ENCODE measurements at places on chromosomes 2 and 18.
A peak's percentile ranks its signal among the peaks of the same experiment; 100 is the strongest.

- no peak for DNase-seq
Observed at GRCh38 chr2:14690926-14691325, 58.4 kb downstream of the LRATD1 start.

GRCh38 chr2:158407031-158407430 is 49.5 kb downstream of the CCDC148 start:
- DNase-seq: no peak

DNA sequence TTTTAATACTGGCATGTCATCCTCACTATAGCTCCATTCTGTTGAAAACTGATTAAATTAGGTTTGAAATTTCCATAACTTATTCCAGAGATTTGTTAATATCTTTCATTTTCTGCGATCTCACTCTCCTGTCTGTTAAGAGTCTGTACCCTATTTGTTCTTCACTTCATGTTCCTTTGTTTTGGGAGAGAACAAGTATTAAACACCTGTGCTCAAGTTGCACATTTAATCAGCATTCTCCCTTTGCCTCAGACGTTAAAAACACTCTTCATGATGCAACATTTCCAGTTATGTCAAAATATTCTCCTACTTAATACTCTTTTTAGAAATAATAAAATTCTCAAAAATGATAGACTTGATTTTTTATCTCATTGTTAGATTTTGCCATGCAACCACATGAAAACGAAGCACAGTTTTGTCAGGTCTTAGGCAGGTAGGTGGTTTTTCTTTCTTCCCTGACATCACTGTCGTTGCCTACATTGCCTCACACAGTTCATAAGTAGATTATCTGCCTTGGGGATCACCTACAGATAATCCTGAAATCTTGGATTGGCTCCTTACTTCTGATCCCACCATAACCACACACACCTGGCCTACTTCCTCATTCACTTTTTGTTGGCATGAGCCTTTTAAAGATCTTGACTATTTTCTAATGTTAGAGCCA is 109.9 kb downstream of the GAREM1 start:
- no peak for DNase-seq

- no peak for DNase-seq
Observed at GRCh38 chr18:44682201-44682870, 1.6 kb downstream of the SETBP1 start.

GRCh38 chr2:122516775-122517174 is 761.3 kb downstream of the TSN start:
- DNase-seq: no peak

DNA sequence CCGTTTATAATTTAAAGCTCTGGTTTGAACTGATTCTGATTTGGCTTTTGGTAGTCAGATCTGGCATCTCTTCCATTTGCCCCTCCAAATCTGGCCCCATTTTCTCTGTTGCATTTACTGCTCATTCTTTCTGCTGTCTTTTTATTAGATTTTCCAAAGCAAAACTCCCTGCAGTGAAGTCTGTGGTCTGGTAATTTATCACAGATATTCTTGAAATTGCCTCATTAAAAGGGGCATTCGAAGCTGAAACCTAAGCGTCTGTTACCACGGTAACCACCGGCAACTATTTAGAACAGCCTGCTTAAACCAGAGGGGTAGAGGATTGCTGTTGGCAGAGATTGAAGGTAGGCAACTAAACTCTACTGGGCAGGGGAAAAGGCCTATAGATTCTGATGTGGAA is 111.5 kb upstream of the UPP2 start:
- no peak for DNase-seq

DNA sequence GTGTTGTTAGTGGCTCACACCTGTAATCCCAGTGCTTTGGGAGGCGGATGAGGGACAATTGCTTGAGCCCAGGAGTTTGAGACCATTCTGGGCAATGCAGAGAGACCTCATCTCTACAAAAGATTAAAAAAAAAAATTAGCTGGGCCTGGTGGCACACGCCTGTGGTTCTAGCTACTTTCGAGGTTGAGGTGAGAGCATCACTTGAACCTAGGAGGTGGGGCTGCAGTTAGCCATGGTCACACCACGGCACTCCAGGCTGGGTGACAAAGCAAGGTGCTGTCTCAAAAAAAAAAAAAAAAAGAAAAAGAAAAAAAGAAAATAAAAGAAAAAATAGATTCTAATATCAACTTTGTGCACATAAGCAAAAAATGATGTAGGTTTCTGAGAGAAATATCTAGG is 1492.5 kb upstream of the TMEFF2 start:
- DNase-seq: no peak

GRCh38 chr2:29000481-29000880 is 19.4 kb downstream of the TOGARAM2 start:
- peak; percentile 15 for DNase-seq

DNA sequence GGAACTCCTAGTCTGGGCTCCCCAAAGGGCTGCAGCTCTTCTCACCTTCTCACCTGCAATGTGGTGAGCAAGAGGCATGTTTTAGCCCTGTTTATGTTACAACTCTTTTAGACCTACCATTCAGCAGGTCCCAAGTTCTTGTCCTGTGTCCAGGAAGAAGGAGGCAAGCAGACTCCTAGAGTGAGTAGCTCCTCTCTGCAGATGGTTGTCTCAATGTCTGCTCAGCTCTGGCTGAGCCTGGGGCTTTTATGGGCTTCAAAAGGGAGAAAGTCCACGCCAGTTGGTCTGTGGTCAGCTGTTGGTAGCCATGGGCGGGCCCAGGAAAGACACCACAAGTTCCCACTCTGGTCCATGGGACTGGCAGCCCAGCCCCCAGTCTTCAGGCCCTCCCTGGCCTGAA is 148.1 kb upstream of the HS6ST1 start:
- no peak for DNase-seq

DNA sequence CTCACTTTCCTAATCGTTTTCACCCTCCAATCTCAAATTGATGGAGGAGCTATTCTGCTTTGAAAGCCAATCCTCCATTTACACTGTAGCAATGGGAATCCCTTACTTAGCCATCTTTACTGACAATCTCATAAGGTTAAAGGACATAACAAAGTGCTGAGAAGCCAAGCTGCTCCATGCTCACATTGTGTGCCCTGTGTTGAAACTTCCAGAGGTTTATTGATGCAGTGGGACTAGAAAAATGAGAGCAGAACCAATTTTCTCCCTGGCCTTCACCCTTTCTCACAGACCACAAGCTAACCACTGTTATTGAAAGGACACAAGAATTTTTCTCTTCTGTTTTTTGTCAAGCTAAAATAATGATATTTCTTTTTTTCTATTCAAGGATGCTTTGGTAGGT is 63.8 kb downstream of the CSRNP3 start:
- no peak for DNase-seq

DNA sequence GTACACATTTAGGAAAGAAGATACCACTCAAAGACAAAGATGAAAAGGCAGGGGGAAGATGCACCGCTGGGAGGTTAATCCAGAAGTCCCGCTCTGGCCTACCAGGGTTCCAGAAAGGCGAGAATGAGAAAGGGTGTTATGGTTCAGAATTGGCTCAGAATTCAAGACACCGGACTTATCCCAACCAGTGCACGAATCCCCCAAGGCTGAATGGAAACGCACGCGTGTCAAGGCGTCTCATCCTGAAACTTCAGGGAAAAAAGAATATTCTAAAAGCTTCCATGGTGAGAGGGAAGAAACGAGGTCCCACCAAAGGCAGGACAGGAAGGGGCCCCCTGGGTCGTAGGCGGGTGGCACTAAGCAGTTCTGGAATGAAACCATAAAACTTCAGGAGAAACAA is 71.9 kb downstream of the SLC66A2 start:
- no peak for DNase-seq

DNA sequence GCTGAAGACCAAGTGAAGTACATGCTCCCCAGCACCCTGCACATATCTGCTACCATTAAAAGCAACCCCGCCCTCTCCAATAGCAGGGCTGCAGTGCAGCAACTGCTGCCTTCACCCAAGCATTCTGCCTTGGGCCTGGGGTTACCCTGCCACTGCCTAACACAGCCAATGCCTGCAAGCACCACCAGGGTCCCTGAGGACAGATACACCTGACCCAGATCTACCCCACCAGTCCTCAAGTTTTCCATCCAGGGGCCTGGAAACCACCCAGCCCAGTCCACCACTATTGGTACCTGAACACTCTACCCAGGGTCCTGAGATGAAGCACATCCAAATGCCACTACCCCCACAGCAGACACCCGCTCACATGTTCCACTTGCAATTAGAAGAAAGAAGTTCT is 181.1 kb upstream of the RBBP8 start:
- DNase-seq: no peak
